ENCODE measurements at places on chromosomes 1 and 21.
A peak's percentile ranks its signal among the peaks of the same experiment; 100 is the strongest.

GRCh38 chr1:46133181-46133658 lies 791 bp upstream of the PIK3R3 start:
- no peak for DNase-seq

GRCh38 chr1:11929849-11930248 lies 3.6 kb upstream of the KIAA2013 start:
- no peak for DNase-seq

DNA sequence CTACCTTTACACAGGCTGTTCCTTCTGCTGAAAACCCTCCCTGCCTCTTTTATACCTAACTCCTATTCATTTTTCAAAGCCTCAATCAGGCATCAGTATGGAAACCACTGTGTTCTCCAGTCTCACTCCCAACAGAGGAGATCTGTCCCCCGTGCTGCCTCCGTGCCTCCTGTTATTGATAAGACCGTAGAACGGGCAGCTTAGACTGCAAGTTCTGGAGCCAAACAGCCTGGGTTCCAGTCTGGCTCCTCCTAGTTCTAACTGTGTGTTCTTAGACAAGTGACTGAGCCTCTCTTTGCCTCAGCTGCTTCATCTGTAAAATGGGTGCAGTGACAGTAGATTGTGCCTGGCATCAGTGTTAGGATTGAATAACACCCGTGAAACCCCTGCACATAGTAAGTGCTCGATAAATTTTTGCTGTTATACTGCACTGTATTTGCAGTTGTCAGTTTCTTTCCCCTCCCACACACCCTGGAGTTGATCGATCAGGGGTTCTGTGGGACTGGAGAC lies 17.0 kb upstream of the IFFO2 start:
- no peak for DNase-seq

DNA sequence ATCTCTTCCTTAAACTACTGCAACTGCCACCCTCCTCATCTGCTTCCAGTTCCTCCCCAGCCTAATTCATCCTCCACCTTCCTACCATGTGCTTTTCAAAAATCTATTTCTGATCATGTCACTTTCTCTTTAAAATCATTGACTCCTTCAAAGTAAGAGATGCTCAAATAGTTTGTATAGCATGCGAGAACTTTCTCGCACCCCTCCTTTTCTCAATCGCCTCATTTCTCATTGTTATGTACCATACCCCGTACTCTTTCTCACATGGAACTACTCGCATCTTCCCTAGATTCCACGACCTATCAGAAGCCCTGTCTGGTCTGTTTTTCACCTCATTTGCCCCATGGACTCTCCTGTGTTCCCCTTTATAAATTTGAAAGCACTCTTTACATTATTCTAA lies 238.2 kb downstream of the NRIP1 start:
- no peak for DNase-seq

DNA sequence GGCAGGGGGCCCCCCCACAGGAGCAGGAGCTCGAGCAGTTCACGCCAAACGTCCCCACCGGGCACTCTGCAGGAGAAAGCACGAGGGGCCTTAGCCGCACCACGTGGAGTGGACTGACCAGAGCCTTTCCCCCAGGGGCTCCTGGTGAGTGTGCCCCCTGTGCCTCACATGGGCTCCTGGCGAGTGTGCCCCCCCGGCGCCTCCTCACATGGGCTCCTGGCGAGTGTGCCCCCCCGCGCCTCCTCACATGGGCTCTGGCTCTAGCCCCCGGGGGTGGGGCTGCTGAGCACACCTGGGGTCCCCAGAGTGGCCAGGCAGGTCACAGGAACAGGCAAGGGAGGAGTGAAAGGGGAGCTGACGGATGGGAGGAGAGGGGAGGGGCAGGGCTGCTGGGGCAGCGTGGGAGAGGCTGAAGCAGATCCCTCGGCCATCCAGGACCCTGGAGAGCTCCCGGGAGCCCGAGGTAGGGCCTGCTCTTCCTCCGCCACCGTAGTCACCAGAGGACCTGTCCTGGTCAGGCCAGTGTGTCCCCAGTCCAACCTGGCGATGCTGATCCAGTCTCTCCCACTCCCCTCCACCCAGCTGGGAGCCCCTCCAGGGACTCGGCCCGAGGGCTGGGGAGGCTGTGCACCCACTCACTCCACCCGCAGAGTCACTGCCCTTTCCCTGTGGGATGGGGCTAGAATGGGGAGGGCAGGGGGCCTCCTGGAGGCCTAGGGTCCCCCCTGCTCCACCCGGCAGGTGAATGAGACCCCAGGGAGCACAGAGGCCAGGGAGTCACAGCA lies 47.6 kb downstream of the ARHGEF16 start:
- DNase-seq: peak; percentile 15

DNA sequence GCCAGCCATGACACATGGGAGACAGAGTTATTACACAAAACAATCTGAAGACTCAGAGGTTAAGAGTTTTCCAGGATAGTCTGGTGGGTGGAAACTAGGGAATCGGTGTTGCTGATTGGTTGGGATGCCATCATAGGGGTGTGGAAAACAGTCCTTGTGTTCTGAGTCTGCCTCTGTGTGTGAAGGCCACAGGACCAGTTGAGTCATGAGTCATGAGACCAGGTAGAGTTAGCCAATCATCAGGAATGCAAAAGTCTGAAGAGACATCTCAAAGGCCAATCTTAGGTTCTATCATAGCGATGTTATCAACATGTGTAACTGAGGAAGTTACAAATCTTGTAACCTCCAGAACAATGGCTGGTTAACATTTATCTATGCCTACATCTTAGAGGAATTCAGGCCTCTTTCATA lies 49.7 kb upstream of the NEK7 start:
- no peak for DNase-seq

DNA sequence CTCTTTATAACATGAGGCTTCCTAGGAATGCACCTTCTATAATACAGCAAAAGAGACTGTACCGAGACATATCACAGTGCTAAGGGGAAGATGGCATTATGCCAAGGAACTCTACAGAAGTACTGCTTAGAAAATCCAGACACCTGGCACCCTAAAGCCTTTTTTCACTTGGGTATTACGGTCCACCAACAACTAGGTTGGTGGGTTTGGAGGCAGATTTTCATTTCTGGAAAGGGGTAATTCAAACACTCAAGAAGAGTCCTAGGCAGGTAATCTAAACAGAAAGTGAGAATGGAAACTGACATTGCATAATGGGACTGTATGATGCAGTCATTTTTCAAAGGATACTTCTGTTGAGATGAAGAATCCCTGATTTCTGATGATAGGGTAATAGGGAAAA lies 19.6 kb downstream of the SCMH1 start:
- no peak for DNase-seq

- DNase-seq: no peak
Measured at GRCh38 chr1:36086529-36087232, 2.0 kb upstream of the ADPRS start.

- no peak for DNase-seq
Measured at GRCh38 chr1:12031039-12031980, 12.0 kb downstream of the MIIP start.

DNA sequence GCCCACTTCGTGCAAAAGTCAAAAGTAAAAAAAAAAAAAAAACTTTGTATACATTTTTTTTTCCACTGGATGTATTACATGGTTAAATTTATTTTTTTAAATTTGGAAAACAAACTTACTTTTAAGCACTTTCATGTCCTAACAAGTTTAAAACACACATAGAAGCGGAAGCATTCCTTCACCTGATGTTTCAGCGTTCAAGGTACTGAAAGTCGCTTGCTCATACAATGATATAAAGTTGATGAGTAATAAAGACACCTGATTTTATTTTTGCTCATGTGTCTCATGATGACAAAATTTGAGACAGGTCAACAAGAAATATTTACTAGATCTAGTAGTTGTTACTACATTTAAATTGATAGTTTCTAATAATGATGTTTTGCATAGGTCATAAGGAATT lies 35.5 kb downstream of the ADAMTS1 start:
- no peak for DNase-seq

- DNase-seq: peak; percentile 18
Measured at GRCh38 chr1:39657923-39658485, 13.9 kb downstream of the NT5C1A start.

- DNase-seq: no peak
Measured at GRCh38 chr1:109864930-109865612, 45.6 kb upstream of the CSF1 start.

GRCh38 chr1:9900142-9901043 lies 9.7 kb downstream of the CTNNBIP1 start:
- DNase-seq: no peak

GRCh38 chr1:25817840-25818501 lies 1.8 kb upstream of the MTFR1L start:
- no peak for DNase-seq

GRCh38 chr1:96565546-96565945 lies 156.0 kb upstream of the PTBP2 start:
- DNase-seq: no peak

- DNase-seq: no peak
Measured at GRCh38 chr1:201511941-201512539, 5.1 kb upstream of the CSRP1 start.

GRCh38 chr1:209748620-209749019 lies 7.2 kb upstream of the TRAF3IP3 start:
- no peak for DNase-seq
